NCI-H1105 treated with DMSO at 0.1 percent for 48 hours (cell line): ENCODE measurements at places on chromosomes 7 and 10.
A peak's percentile ranks its signal among the peaks of the same experiment; 100 is the strongest.

DNA sequence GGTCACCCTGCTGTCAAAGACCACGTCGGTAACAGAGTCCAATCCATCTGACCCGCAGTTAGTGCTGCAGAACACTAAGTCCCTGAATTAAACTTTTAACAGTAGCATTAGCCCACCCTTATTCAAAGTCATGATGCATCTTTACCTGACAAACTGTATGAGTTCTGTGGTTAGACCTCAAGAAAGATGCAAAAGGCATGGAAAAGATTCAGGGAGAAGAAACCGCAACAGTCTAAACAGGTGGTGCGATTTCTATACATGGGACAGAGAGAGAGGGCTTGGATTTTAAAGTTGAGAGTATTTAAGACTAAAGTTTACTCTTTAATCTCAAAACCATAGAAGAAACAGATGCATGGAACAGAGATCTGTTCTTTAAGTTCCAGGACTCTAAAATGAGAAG lies 103.3 kb upstream of the NFE2L3 start:
- no peak for DNase-seq

GRCh38 chr10:69403066-69403465 lies 13.7 kb downstream of the TACR2 start:
- DNase-seq = no peak

DNA sequence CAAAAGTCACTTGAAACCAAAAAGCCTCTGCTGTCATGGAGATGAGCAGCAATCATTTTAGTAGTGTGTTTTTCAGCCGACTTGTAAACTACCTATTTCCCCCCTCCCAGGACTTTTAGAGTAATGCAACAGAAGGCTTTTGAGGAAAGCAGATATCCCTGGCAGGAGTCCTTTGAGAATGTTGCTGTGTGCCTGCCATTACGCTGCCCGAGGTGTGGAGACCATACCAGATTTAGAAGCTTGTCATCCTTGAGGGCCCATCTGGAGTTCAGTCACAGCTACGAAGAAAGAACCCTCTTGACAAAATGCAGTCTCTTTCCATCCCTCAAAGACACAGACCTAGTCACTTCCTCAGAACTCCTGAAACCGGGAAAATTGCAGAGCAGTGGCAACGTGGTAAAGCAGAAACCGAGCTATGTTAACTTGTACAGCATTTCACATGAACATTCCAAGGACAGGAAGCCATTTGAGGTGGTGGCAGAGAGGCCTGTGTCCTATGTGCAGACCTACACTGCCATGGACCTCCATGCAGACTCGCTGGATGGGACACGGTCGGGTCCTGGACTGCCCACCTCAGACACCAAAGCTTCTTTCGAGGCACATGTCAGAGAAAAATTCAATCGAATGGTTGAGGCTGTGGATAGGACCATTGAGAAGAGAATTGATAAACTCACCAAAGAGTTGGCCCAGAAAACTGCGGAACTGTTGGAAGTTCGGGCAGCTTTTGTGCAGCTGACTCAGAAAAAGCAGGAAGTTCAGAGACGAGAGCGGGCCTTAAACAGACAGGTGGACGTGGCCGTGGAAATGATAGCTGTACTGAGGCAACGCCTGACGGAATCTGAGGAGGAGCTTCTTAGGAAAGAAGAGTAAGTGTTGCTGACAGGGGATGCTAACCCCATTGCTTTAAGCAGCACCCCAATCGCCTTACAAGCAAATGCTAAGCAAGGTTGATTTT lies 2.2 kb downstream of the ZNF365 start:
- no peak for DNase-seq

DNA sequence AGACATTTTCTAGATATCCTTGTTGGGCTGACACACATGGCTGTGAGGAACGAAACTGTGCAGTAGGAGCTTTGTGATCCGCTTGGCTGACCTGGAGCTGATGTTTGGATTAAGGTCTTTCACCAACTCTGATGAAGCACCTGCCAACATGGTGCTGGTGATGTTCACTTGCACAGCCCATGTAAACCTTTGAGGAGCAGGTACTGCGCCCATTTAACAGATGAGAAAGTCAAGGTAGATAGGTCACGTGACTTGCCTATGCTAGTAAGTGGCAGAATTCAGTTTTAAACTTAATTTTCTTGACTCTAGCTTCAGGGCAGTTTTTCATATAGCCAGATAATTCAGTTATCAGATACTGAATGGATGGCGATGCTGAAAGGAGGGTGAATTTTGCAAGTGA lies 351.9 kb downstream of the RPS24 start:
- DNase-seq = no peak

- DNase-seq = no peak
Measured at GRCh38 chr7:27377988-27378387, 135.4 kb downstream of the EVX1 start.

DNA sequence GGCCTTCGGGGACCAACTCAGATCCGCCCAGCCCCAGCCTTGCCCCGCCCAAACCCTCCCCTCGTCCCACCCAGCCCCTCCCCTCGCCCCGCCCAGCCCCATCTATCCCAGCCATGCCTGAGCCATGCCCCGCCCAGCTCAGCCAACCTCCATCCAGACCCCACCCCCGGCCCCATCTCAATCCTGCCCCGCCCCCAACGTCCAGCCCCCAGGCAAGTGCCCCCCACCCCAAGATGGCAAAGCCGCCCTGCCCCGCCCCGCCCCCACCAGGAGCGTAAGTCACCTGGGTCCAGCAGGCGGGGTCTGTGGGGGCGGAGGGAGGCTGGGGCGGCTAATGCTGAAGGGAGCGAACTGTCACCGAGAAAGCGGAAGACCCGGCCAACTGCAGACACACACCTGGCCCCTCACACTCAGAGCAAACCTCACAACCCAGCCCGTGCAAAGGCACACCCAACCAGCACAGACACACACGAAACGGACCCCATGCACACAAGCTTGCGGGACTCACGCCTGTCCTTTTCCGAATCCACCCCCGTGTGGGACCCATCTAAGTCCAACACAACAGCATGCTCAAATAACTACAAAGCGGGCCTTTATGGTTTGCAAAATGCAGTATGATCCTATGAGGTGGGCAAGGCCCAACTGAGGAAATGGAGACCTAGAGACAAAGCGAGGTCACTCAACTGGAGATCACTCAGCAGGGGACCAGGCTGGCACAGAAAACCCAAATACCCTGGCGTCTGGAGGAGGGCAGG lies 11.5 kb upstream of the OGA start:
- DNase-seq = peak; percentile 26

GRCh38 chr7:89605362-89605761 lies 548.9 kb upstream of the STEAP1 start:
- no peak for DNase-seq

DNA sequence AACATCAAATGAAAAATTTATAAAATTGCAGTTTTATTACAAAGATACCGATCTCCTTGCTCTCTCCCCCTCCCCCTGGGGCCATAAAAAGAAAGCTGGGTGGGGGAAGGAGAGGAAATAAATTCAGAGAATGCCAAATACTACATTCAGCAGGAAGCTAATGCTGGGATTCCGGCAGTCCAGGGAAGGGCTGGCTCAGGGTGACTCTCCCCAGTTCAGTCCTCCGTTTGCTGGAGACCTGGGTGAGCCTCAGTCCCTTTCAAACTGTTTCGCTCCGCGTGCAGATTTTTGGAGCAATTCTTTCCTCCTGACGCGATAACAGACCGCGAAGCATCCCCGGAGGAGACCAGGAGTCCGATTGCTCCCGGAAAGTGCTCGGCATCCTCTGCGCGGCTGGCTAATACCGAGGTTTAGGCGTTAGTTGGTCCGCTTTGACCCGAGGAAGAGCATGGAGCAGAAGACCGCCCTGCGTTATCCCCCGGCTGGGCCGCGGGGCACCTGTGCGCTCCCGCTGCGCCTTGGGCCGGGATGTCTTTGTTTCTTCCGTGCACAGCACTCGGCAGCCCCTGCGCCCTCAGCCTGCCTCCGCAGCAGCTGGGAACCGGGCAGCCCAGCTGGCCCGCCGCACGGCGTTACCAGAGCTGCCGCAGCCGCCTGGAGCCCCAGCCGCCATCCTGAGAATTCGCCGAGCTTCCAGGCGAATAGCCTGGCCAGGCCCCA lies 3.9 kb upstream of the HOXA2 start:
- no peak for DNase-seq

GRCh38 chr10:2703953-2704352 lies 363.4 kb upstream of the PFKP start:
- DNase-seq = no peak

GRCh38 chr10:36802490-36803153 lies 322.8 kb upstream of the ANKRD30A start:
- DNase-seq = no peak

GRCh38 chr7:55063061-55063460 lies 44.2 kb downstream of the EGFR start:
- DNase-seq = no peak

DNA sequence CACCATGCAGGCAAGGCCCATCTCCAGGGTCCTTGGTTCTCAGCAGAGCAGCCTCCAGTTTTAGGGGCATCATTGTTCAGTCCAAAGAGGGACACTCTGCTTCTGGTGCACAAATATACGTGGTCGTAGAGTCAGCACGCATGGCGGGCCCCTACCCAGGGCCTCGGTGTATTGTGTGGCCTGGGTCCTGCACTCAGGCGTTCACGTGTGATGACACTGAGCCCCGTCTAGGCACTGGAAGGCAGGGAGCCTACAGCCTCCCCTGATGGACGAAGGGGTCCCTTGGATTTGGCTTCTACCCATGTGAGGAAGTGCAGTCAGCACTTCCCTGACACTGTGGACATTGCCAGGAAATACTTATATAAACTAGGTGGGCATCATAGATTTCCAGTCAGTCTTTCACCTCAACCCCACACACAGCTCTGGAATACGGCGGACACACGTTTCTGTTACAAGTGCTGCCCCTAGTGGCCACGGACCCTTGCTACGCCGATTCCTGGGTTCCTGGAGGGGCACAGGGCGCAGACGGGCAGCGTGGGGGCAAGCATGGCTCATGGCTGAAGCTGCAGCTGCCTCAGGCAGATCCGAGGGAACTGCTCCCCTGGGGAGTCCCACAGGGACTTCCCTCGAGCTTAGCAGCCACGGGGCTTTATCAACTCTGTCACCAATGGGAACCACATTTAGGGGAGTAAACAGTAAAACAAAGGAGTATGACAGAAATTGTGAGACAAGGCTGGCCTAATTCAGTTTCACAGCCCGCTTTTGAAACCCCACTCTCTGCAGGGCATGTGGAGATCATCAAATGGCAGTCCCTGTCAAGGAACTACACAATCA lies 25.4 kb downstream of the AIFM2 start:
- no peak for DNase-seq

GRCh38 chr10:12791728-12792127 lies 209.8 kb downstream of the CCDC3 start:
- no peak for DNase-seq

GRCh38 chr7:15476531-15476918 lies 85.3 kb downstream of the AGMO start:
- DNase-seq = no peak

- peak; percentile 34 for DNase-seq
Measured at GRCh38 chr7:27723085-27723484, 16.9 kb upstream of the TAX1BP1 start.

GRCh38 chr7:50665403-50666123 lies 100.4 kb upstream of the DDC start:
- no peak for DNase-seq
